ENCODE measurements at places on chromosomes 2 and 18.

DNA sequence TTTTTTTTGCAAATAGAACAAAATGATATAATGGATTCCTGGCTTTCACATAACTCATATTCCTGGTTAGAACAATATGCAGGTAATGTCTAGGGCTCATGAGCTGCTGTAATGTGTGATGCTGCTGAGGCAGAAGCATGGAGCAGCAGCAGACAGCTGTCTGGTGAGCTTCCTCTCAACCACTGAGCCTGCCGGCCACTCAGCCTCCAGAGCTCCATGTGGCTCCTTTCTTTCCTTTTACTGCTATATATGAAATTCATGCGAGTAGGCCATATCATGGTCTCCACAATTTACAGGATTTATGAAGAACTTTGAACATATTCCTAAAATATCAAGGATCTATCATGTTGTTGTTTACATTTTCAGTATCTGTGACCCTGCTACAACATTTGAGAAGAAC is 120.9 kb downstream of the MEP1B start:
- DNase-seq: no peak

DNA sequence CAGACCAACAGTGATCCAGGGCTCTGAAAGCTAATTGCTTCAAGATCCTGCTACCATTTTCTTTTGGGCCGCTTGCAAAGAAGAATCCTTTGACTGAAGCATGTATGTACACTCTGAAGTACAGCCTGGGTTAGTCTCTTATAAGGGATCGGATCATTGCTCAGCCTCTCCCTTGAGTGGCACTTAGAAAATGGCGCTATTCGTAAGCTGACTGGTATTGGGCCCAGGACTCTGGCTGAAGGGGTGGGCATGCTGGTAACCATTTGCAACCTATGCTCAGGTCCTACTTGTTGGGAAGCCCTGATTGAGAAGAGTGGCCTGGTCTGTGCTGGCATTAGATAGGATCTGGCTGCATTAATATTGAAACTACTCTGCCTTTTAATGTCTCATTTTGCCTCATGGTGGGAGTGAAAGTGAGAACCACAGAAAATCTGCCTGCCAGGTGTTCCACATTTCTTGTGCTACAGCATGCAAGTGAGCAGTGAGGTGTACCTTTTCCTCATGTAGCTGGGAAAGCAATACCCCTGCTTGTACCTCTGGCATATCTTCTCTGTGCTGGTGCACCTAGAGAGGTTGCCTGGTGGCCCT is 661 bp upstream of the MGAT5 start:
- DNase-seq: no peak

- DNase-seq: no peak
Measured at GRCh38 chr18:48072428-48073204, 142.2 kb upstream of the SMAD2 start.

DNA sequence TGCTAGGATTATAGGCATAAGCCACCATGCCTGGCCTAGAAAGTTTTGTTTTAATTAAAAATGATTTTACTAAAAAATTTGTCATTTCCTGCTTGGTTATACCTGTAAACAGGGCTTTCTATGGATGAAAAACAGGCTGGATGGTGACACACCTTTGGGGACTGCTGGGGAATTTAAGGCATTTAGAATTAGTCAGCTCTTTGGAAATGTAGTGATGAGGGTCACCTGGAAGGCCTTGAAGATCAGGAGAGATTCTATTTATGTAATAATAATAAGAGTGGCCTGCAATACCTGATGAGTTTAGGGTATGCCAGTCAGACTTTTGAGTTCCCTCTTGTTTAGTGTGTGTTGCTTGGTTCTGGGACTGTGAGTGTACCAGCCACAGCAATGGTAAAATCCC is 51.1 kb downstream of the RALBP1 start:
- DNase-seq: no peak

DNA sequence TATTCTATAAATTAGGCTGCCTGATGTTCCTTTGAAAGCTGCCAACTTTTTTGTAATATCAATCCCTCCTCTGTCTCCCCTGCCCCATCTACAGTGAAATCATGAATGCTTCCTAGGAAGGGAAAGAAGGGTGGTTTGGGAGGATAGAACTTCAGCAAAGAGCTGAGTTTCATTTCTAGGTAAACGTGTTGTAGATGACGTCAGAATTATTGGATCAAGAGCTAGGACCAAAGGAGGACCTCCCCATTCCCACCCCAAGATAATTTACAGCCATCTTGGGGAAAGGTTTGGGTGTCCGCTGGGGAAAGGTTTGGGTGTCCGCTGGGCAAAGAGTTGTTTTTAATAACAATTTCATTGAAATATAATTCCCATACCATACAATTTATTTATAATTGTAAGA is 11.2 kb upstream of the ANKRD53 start:
- no peak for DNase-seq

DNA sequence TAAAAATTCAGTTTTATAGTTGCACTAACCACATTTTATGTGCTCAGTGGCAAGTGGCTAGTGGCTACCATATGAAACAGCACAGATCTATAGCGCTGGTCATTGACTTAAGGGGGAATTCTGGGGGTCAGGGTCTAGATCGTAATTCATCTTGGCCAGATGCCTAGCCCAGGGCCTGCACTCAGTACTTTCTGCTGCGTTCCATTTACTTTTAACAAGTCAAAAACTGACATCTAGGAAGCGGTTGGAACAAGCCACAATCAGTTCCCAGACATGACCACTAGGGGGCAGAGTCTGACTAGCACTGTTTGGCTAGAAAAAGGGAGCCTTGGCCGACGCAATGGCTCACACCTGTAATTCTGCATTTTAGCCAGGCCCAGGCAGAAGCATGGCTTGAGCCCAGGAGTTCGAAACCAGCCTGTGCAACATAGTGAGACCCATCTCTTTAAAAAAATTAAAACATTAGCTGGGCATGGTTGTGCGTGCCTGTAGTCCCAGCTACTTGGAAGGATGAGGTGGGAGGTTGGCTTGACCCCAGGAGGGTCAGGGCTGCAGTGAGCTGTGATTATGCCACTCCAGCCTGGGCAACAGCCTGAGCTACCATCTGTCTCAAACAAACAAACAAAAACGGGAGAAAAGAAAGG is 9.0 kb upstream of the TMBIM1 start:
- DNase-seq: peak; percentile 73

DNA sequence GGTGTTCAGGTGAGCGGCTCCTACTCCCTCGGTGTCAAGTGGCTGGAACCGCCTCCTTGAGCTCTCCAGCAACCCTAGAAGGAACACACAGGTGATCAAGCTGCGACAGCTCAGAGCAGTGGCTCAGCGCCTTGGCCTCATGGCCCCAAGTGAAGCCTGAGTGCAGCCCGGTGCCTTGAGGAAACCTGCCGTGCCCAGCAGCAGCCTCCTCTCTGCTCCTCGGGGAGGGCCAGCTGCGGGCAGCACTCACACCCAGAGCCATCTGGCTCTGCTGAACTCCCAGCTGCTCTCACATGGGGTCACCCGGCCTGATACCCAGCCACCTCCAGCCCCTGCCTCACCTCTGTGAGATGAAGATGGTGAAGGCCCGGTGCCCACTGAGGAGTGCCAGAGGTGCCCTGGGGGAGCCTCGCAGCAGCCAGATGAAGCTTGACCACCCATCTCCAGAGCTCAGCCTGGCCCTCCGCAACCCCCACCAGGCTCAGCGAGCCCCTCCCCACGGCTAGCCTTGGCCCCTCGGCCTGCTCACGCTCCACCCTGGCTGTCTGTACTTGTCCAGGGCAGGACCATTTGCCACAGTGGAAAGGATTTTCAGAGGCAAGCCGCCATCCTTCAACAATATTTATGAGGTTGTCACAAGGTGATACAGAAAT is 70.6 kb upstream of the RAB6C start:
- DNase-seq: no peak

DNA sequence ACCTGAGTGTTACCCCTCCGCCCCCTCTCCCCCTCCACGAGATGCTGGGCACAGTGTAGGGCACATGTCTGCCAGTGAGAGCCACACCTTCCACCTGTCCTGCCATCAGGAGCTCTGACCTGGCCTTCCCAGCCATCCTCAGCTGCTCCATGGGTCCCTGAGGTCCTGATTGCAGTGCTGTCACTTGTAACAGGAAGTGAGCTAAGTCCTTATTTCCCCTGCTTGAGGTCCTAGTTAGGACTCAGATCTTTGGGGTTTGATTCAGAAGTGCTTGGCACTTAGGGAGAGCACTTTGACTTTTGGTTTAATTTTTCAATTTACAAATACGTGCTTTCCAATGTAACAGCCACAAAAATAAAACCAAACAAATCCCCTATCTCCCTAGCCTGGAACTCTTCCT is 125.5 kb downstream of the WDSUB1 start:
- DNase-seq: no peak

GRCh38 chr2:12273111-12273510 is 443.6 kb upstream of the TRIB2 start:
- no peak for DNase-seq

GRCh38 chr2:214034417-214034816 is 376.4 kb upstream of the VWC2L start:
- DNase-seq: no peak

DNA sequence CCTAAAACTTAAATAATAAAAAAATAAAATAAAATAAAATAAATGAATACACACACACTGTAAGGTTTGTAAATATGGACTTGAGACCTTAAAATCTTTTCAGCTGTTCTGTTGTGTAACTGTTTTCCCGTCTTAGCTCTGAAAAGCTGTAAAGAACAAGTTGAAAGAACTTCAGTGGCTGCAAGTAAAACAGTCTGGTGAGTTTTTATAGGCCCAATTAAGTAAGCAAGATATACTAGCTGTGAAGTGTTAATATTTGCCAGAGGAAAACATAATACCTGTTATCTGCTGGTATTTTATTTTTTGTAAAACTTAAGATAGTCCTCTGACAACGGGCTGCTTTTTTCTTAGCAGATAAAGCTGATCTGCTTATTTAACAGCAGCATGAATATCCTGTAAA is 176.9 kb upstream of the NRP2 start:
- DNase-seq: no peak

DNA sequence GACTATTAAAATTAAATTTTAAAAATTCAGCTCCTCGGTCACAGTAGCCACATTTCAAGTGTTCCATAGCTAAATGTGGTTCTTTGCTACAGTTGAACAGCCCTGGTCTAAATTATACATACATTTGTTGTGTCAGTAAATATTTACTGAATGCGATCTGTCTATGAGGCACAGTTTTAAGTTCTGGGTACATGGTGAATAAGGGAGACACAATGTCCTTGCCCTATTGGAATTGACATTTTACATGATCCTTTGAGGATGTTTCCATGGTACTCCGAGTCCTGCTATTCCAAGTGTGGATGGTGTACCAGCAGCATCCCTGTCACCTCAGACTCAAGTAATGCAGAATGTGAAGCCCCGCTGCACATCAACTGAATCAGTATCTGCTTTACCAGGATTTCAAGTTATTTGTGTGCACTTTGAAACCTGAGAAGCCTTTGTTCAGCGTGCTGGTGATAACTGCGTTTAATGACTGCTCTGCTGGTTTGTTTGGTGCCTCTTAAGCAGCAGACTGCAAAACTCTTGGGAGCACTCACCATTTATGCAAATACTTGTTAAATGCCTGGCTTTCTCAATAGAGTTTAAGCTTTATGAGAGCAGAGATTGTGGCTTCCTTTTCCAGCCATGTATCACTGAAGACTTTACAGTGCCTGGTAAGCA is 1.5 kb downstream of the GALNT1 start:
- DNase-seq: peak; percentile 28

- no peak for DNase-seq
Measured at GRCh38 chr2:42249887-42250286, 80.7 kb downstream of the EML4 start.

- peak; percentile 48 for DNase-seq
Measured at GRCh38 chr2:41038408-41038807, 586.5 kb upstream of the SLC8A1 start.

- peak; percentile 67 for DNase-seq
Measured at GRCh38 chr2:37457401-37457901, 113.0 kb downstream of the QPCT start.

- peak; percentile 5 for DNase-seq
Measured at GRCh38 chr2:122651236-122651635, 895.8 kb downstream of the TSN start.

GRCh38 chr2:66212749-66213148 is 222.2 kb upstream of the MEIS1 start:
- DNase-seq: no peak

DNA sequence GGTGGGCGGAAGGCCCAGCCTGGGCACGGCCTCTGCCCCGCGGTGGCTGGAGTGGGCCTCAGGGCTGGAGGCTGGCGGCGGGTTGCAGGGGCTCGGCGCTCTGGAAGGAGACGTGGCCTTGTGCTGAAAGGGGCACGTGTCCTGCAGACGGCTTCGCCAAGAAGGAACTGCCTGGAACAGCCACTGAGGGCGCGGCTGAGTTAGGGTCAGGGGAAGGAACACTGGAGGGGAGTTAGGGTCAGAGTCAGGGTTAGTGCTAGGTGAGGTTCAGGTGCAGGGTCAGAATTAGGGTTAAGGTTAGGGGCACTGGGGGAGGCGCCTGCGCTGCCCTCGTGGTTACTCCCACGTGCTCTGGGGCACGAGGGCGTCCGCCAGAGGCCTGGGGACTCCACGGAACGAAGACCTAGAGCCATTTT is 933 bp upstream of the ADNP2 start:
- DNase-seq: no peak

GRCh38 chr2:230924470-230925341 is at the start of gene GPR55:
Gene GPR55 (minus strand): TSS chr2:230925242. CDS start chr2:230910962, 14,280 bp downstream.
- no peak for DNase-seq

DNA sequence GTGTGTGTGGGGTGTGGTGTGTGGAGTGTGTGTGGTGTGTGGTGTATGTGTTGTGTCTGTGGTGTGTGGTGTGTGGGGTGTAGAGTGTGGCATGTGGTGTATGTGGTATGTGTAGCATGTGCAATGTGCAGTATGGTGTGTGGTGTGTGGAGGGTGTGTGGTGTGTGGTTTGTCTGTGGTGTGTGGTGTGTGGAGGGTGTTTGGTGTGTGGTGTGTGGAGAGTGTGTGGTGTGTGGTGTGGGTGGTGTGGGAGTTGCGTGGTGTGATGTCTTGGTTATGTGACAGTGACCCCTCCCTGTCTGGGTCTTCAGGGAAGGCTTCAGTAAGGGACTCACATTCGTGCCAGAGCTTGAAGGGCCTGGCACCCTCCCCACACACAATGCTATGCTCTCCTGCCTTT is 718.2 kb upstream of the SOX11 start:
- DNase-seq: no peak

- no peak for DNase-seq
Measured at GRCh38 chr2:200354833-200355751, 48.6 kb downstream of the SPATS2L start.

- DNase-seq: no peak
Measured at GRCh38 chr2:127546797-127547196, 11.3 kb downstream of the MYO7B start.

DNA sequence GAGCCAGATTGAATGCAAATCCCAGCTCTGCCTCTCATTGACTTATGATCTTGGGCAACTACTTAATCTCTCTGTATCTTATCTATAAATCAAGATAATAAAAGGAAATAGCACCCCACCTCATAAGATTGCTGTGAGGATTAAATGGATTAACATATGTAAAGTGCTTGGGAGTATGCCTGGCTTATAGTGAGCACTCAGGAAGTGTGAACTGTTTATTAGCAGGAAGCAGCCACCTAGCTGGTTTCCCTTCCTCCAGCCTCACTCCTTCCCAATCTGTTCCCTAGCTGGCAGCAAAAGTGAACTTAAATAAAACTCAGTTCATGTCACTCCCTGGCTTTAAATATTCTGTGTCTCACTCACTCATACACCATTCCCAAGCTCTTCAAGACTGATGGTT is 526.6 kb upstream of the PKDCC start:
- DNase-seq: no peak

Data from fibroblast of skin of back (primary cell).